ENCODE measurements at places on chromosomes 11 and 22. TPM values are rescaled to one million over a fixed set of nuclear protein-coding genes. Genes with fewer than 3 reads are reported as not detected.

DNA sequence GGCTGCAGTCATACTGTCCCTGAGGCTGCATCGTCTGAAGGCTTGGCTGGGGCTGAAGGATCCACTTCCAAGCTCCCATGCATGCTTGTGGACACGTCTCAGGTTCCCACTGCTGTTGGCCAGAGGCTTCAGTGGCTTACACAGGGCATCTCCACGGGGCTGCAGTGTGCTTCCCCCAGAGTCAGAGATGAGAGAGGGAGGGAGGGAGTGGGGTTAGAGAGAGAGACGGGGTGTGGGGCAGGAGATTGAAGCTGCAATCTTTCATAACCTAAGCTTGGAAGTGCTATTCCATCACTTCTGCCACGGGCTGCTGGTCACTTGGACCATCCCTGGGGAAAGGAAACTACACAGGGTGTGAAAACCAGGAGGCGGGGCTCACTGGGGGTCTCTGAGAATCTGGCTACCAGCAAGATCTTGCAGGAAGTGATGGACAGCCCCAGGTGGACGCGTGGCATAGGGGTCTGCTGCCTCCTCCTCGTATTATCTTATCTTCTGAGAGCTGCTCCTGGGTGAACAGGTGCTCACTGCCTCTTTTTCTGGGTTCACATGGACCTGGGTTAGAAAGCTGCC, 63.0 kb upstream of the MYEOV start:
- DNase-seq: peak; percentile 10

GRCh38 chr11:133808393-133809140, 36.7 kb downstream of the SPATA19 start:
- DNase-seq: no peak

DNA sequence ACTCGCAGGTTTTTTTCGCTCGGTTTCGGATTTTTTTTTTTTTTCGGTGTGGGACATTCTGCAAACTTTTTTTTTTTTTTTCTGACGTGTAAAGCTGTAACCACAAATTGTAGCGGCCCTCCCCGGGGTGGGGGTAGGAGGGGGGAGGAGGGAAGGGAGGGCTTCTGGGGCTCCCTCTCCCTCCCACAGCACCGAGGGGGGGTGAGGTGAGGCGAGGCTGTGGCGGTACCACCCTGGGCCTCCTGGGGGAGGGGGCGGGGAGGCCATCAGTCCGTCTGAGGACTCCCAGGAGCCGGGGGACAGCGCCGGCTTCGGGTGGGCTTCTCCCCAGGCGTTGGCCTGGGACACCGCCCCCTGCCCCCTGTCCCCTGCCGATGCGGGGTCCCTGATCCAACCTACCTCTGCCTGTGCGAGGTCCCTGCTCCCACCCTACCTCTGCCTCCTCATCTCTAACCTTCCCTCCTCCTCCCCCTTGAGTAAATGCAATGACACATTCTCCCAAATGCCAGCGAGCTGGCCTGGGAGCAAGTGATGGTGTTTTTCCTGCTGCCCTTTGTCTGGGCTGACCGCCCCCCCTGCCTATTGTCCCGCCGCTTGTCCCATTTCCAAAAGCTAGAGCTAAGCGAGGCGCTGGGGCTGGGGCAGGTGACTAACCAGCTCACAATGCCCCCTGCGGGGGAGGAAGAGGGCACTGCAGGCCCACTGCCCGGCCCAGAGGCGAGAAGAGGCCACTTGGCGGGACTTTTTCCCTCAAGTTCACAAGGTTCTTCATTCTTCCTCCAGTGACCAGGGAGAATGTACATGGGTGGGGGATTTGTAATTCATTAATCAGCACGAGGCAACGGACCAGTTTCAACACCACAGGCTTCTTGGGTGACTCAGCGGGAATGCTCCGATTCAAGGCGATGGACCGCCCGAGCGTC, 511 bp upstream of the CLCF1 start:
- DNase-seq: peak; percentile 77

DNA sequence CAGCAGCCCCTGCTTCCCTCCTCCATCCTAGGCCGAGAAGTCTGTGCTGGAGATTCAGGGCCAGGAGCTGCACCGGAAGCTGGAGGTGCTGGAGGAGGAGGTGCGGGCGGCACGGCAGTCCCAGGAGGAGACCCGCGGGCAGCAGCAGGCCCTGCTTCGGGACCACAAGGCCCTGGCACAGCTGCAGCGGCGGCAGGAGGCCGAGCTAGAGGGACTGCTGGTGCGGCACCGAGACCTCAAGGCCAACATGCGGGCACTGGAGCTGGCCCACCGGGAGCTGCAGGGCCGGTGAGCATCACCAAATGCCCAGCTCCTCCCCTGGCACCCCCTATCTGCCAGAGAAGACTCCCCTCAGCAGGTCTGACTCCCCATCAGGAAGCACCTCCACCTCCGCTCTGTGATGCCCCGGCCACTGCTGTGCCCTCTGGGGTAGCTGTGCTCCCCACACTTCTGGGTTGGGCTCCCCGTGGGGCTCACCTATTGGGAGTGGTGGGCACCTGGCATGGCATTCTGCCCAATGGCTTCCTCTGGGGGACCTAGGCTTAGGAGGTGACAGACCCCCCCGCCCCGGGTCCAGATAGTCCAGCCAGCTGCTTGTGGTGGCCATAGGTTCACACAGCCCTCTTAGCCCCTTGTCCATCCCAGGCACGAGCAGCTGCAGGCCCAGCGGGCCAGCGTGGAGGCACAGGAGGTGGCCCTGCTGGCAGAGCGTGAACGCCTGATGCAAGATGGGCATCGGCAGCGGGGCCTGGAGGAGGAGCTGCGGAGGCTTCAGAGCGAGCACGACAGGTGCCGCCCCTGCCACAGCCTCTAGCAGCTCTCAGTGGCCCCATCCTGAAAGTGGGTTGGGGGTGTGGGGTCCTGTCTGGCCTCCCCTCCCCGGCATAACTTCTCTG, 6.6 kb upstream of the RPS6KA4 start:
- no peak for DNase-seq

DNA sequence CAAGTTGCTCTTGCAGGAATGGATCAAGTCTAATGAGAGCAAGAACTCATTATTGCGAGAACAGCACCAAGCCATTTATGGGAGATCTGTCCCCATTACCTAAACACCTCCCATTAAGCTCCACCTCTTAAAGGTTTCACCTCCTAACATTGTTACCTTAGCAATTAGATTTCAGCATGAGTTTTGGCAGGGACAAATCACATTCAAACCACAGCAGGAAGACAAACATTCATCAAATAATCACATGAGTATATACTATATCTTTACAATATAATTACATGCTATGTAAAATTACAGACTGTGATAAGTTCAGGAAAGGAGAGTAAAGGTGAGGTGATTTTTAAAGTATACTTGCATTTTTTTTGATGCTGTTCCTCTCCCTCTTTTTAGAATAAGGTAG, 6.6 kb upstream of the TEAD1 start:
- no peak for DNase-seq

GRCh38 chr22:46087816-46088277, 62.5 kb upstream of the PPARA start:
- peak; percentile 94 for DNase-seq

DNA sequence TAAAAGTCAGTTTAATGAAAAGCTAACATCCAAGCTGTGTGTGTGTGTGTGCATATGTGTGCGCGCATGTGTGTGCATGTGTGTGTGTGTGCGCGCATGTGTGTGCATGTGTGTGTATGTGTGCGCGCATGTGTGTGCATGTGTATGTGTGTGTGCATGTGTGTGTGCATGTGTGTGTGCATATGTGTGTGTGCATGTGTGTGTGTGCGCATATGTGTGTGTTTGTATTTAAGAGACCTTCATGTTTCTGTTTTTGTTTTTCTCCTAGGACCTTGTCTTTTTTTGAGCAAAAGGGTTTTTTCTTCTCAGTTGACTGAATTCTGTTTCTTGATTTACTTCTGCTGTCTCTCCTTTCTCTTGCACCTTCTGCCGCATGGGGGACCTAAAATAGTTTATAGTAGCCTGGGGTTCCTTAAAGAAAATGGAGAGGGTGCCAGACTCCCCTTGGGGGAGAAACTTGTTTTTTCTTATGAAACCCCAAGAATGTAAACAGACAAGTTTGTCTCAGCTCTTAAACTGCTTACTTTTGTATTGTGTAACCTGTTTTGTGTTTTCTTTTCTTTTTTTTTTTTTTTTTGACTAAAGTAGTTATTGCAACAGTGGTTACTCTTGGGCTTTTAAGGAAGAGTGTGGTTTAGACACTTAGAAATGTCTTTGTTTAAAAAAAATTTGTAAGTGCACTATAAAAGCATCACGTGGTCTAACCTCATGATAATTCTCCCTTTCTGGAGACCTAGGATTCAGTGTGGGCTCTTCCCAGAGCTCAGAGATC, 53.0 kb downstream of the OSBPL5 start:
- DNase-seq: no peak

DUSP8 gene
- total RNA-seq: 12.8 TPM

FAM168A gene
- total RNA-seq: 27.1 TPM

SCGB1D2 gene
- 1.5 TPM for total RNA-seq

All from heart left ventricle (tissue), 16 donors.